Stimulated activated CD8-positive, alpha-beta memory T cell treated with anti-CD3 and anti-CD28 coated beads, Interleukin-4, amount 100 ng/mL, for 24 hours (primary cell): ENCODE measurements at places on chromosomes 12 and 14.

DNA sequence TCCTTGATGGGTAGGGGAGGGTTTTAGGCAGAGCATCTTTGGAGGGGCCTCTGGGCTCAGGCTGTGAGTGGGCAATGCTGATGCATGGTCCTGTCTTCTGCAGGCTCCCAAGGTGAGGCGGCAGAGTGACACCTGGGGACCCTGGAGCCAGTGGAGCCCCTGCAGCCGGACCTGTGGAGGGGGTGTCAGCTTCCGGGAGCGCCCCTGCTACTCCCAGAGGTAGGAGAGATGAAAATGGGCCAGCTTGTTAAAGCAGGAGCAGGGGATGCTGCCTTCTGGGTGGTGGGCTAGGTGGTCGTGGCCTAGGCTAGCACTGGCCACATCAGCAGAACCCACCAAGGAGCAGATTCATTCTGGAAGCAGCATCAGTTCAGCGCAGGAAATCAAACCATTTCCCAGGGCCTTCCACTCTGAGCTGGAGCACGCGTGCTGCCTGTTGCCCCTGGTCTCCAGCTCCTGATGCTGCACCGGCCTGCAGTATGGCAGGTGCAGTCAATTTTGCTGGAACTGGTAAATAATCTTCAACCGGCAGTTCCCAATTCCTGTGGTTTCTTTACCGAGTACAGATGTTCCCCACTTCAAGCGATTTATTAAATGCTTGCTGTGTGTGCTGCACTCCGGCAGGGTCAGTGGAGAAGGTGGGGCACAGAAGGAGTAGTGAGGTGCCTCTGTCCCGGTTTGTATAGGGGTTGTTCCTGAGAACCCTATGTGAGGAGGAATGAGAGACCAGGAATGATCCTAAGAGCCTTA is 7.4 kb downstream of the PAPLN start:
- DNase-seq = no peak

GRCh38 chr14:90427848-90428426 is 31.1 kb downstream of the CALM1 start:
- DNase-seq = no peak

DNA sequence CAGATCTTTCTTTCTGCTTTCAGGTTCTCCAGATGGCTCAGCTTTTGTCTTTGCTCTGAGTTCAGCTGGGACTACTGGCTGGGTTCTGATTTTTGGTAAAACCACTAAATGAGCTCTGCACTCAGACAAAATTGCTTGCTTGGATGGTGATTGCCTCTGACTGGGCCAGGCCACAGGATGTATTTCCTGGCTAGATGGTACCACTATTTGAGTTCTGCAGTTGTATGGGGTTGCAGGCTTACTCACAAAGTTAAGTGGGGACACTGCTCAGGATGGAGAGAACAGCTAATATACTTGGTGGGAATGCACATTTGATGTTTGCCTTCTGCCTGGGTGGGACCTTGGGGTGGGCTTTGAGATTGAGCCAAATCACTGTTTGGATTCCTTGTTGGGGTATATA is 14.0 kb upstream of the OR4Q3 start:
- no peak for DNase-seq

- DNase-seq = no peak
These were observed 23.5 kb upstream of the YY1 start for GRCh38 chr14:100215330-100215885.

DNA sequence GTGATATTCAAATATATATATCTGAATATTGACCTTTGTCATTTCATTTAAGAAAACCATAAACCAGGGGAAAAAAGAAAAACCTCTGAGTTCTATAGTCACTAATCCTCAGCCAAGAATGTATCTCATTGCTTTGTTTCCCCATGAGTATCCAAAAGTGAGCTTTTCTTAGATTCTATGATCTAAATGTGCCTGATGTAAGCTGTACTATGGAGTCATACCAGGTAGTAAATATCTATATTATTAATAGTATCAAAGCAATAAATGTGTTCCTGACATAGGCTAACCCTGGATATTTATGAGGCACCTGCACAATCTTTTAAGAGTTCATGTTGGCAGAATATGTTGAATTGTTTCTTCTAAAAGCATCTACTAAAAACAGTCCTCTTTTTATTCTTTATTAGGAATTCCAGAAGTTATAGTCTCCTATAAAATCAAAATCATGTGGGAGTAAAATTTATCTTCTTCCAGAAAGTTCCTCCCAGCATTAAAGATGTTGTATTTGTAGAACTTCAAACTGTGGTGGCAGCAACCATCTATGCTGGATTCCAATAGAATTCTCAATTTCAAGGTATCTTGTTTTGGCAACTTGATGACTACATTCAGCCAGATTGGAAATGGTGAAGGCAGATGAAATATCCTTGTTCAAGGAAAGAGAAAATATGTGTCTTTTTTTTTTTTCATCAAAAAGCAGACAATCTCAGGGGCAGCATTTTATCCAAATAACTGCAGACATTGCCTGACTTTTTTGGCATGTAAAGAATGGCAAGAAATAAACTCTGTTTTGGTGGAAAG is 139.7 kb upstream of the RASSF8 start:
- no peak for DNase-seq

DNA sequence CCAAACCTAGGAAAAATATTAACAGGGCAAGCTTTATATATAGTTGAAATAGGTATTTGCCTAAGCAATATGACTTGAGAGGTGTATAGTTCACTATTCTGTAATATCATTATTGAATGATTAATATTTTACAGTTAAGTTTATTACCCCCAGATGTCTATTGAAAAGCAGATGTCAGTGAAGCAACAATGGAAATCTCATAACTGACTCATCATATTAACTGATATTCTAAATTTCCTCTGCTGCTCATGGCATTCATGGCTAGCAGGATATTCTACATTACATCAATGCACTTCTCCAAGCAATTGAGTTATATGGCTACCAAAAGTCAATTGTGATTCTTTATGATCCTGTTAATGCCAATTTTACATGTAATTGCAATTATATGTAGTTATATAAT is 9.7 kb upstream of the MAGOHB start:
- DNase-seq = no peak
